ENCODE measurements at places on chromosomes 16 and 17.

DNA sequence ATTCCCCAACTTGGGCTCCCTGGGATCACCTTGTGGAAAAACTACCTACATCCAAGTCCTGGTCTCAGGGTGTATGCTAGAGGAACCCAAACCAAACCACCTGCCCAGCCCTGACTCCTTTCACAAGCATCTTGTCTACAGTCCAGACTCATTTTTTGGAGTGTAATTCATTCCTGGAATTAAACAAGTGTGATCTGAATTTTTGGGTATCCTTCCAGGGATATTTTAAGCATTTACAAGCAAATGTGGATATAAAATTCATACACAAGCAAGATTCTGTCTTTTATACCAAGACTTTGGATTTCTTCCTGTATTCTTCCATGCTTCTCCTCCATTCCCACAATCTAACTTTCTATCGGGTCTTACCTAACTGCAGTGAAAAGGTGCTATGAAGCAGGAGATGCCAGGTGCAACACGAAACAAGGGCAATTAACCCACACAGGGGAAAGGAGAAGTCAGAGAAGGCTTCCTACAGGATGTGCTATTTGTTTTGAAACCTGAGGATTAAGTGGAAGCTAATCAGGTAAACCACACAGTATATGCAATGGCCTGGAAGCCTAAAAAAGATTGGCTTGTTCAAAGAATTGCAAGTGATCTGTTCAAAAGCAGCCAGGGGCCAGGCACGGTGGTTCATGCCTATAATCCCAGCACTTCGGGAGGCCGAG is 417.2 kb upstream of the C16orf82 start:
- DNase-seq = no peak

GRCh38 chr16:15538507-15538906 is 104.1 kb downstream of the BMERB1 start:
- DNase-seq = no peak

GRCh38 chr16:84036982-84037425 is 5.6 kb downstream of the SLC38A8 start:
- DNase-seq = no peak

GRCh38 chr17:34472363-34472762 is 107.0 kb upstream of the TMEM132E start:
- DNase-seq = no peak

DNA sequence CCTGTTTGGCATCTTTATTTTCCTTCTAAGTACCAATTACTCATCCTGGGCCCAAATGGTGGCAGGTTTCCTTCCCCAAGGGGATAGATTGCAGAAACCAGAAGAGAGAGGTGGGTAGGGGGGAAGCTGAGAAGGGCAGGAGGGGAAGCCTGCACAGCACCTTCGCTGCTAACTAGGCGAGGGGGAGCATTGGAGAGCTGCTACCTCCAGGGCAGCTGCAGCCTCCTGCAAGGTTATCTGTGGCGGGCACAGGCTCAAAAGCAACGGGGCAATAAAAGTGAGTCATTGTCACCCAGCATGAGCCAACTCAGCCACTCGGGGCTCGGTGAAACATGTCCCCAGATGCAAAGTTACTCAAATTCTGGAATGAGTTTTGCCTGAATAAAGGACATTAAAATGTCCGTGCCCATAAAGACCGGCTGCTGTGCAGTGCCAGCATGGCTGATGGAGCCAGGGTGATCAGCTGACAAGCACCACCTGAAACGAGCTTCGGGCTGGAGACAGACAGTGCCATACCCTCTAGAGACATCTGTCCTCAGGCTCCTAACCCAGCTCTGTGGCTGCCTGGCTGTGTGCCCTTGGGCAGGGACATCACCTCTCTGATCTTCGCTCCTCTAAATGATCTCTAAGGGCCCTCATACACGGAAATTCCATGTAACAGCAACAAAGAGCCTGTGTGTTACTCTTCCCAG is 68.1 kb upstream of the GRIN2A start:
- DNase-seq = no peak

- DNase-seq = no peak
Observed at GRCh38 chr16:14029658-14030057, 41.5 kb upstream of the MRTFB start.

DNA sequence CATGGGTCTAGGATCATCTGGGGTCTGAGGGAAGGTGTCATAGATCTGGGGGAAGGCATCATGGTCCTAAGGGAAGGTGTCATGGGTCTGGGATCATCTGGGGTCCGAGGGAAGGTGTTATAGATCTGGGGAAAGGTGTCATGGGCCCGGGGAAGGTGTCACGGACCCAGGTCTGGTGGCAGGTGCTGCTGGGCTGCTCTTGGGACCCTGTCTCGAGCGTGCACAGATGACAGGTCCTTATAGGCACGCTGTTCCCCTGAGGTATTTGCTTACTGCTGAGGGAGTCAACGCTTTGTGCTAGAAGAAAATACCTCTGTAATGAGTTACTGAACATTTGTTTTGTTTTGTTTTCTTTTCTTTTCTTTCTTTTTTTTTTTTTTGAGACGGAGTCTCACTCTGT is 1.4 kb downstream of the RAB40C start:
- no peak for DNase-seq

Measured in H54 (cell line).